Activated T-helper 1 cell treated with anti-CD3 and anti-CD28 coated beads, Interleukin-2, amount 50 U/mL, for 16 hours (primary cell): ENCODE measurements at places on chromosomes 2 and 18.

DNA sequence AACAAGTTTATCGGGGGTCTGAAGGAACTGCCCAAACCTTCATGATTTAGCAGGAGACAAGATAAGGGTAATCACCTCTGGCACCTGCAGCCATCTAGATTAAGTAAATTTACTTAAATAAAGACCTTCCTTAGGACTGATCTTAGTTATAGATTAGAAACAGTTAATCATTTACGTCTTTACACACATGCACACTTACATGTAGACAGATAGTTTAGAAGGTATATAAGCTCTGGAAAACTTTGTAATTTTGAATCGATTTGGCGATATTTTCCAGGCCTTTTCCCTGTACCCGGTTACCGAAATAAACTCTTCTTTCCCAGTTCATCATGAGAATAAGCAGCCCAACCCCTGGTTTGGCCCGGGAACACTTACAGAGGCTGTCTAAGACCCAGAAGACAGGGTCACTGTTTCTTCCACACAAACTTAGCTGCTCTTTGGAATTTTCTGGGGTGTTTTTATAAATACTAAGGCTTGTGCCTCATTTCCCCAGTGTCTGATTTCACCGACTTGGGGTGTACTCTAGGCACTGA lies 560 bp upstream of the SKA1 start:
- no peak for DNase-seq

DNA sequence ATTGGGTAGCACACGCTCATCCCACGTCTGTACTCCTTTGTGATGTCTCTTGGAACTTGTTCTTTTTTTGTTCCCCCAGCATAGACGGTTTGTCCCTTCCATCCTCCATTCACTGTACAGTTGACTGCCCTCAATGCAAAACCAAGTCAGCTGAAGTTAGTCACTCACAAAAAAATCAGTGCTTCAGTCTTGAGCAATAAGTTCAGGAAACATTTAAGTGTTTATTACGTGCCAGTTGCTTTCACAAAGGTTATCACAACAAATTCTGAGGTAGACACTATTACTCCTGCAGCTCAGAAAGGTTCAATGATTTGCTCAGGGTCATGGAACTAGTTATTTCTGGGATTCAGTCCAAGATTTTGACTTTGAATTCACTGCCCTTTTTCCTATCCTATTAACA lies 102.2 kb downstream of the PDE1A start:
- no peak for DNase-seq

- DNase-seq, result no peak
These were observed 2.0 kb downstream of the VAMP8 start for GRCh38 chr2:85579266-85579935.

- DNase-seq, result no peak
These were observed 280.9 kb upstream of the SIX2 start for GRCh38 chr2:45289997-45290709.

- no peak for DNase-seq
These were observed 766 bp downstream of the SNTG2 start for GRCh38 chr2:951224-952006.

- no peak for DNase-seq
These were observed 123.2 kb downstream of the DYSF start for GRCh38 chr2:71576541-71576940.

- DNase-seq, result no peak
These were observed 48.6 kb downstream of the BIN1 start for GRCh38 chr2:127058246-127058953.

DNA sequence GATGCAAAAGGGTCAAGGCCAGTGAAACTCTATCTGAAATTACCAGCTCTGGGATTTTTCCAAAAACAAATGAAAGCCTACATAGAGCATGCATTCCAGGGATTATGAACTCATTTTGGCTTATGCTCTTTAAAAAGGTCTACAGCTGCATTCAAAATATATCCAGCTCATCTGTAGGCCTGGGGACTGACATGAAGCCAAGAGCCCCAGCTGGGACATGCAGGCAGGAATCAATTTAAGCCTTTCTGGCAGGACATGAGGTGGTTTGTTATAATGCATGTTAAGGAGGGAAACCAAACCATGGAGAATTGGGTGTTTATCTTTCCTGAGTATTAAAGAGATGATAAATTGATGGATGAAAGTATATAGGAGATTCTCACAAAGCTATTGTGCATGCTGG lies 164.5 kb downstream of the RBM43 start:
- DNase-seq, result no peak

GRCh38 chr2:128187032-128187654 lies 96.1 kb downstream of the UGGT1 start:
- no peak for DNase-seq

- no peak for DNase-seq
These were observed 86.4 kb upstream of the MCFD2 start for GRCh38 chr2:47002031-47002430.

DNA sequence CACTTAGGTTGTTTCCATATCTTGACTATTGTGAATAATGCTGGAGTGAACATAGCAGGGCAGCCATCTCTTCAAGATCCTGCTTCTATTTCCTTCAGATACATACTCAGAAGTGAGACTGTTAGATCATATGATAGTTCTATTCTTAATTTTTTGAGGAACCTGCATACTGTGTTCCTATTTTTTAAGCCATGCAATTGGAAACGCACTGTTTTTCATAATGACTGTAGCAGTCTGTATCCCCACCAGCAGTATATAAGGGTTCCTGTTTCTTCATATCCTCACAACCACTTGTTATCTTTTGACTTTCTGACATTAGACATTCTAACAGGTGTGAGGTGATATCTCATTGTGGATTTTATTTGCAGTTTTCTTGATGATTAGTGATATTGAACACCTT lies 15.5 kb downstream of the NEURL3 start:
- DNase-seq, result no peak

- DNase-seq, result no peak
These were observed 549.4 kb upstream of the SALL3 start for GRCh38 chr18:78430131-78430758.

DNA sequence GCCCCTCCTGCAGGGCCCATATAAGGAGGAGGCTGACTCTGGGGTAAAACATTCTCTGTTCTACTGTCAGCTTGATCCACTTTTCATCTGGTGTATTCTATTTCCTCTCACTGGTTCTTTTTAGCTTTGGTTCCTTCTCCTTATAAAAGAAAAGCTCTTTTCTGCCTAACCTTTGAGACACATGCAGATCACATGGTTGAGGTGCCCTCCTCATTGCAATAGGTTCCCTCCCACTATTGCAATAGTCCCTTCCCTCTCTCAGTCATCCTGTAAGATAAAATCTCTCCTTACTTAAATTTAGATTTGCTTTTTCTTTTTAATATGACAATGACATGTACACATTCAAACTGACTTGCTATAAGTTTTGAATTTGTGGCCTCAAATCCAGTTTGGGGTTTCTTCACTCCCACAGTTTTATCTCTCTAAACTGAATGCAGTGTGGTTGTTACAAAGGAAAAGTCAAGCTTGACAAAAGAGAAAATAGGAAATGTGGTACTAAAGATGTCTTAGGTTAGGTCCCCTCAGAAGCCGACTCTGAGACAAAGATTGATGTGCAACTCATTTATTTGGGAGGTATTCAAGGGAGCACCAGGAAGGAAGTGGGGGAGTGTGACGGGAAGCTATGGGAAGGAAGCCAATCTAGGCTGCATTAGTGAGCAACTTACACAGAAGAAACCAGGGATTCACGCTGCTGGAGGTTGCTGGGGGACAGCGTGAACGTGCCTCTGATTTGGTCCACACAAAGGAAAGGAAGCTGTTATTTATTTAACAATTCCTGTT lies 127.6 kb upstream of the LINC00305 start:
- no peak for DNase-seq

GRCh38 chr2:120342446-120342845 lies 3.5 kb upstream of the INHBB start:
- no peak for DNase-seq

- DNase-seq, result no peak
These were observed 189.8 kb downstream of the CAMKMT start for GRCh38 chr2:44551497-44551896.

- no peak for DNase-seq
These were observed 3.2 kb downstream of the TMEM182 start for GRCh38 chr2:102765061-102765460.

GRCh38 chr2:7119132-7119835 lies 202.1 kb downstream of the RNF144A start:
- no peak for DNase-seq
